ENCODE measurements at places on chromosomes 4 and X. TPM values are rescaled to one million over a fixed set of nuclear protein-coding genes. Genes with fewer than 3 reads are reported as not detected.

GRCh38 chr4:165293927-165294649 lies 33.4 kb upstream of the MSMO1 start:
- DNase-seq, result no peak

- no peak for DNase-seq
Observed at GRCh38 chr4:20572976-20573375, 127.3 kb upstream of the PACRGL start.

GRCh38 chr4:172900900-172901299 lies 267.7 kb upstream of the GALNT7 start:
- no peak for DNase-seq

- DNase-seq, result no peak
Observed at GRCh38 chr4:183157215-183157614, 58.2 kb downstream of the WWC2 start.

- no peak for DNase-seq
Observed at GRCh38 chr4:1026115-1026514, 14.7 kb downstream of the FGFRL1 start.

DNA sequence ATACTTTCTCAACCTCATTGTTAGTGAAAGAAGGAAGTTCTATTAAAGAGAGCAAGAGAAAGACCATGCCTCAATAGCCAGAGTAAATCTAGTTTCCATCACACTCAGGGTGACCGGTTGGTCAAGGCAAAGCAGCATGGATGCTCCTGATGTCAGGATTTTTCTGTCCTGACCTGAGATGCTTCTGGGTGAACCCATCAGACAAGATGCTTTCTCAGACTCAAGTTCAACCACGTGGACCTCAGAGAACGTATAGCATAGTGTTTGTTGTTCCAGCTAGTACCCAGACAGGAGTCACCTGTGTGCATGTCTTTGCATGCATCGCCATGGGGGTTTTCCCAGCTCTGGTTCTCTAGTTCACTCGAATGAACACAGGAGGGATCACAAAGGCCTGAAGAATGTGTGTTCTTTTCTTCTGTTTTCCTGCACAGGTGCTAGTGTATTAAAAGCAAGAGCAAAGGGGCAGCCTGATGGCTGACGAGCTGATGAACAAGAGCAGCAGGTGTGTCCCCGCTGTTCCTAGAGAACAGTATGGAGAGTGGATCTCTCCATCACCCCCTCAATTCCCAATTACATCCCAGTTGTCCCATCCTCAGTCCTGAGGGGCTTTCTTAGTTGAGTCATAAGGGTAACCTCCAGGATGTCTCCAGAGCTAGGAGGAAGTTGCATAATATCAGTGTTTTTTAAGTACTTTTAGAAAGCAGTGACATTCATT lies 110.5 kb upstream of the ENPP6 start:
- no peak for DNase-seq

DNA sequence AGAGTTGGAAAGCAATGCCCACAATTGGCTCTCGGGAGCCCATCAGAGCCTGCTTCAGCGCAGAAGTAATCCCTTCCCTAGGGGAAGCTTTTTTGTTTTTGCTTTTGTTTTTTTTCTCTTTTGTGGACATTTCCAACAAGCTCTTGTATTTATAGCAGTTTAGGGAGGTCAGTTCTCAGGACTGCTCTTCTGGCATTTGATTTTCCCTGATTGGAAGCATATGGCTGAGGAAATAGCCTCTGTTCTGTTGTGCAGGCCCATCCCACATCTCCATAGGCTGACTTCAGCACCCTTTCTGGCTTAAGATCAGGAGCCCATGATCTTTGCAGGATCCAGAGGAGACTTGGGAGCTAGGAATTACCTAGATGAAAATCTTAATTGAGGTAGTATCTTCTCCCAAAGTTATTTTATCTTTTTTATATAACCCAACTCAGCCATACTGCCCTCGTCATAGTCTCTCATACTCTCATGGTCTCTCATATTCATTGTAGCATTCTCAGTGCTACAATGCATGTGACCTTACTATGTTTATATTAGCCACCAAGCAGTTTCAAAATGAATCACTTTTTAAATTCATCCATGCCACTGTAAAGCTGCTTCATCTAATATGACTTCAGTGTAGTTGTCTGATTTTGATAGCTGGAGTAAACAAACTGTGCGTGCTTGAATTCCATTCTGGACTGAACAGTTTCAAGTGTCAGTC lies 16.7 kb downstream of the PAGE4 start:
- peak; percentile 7 for DNase-seq

DNA sequence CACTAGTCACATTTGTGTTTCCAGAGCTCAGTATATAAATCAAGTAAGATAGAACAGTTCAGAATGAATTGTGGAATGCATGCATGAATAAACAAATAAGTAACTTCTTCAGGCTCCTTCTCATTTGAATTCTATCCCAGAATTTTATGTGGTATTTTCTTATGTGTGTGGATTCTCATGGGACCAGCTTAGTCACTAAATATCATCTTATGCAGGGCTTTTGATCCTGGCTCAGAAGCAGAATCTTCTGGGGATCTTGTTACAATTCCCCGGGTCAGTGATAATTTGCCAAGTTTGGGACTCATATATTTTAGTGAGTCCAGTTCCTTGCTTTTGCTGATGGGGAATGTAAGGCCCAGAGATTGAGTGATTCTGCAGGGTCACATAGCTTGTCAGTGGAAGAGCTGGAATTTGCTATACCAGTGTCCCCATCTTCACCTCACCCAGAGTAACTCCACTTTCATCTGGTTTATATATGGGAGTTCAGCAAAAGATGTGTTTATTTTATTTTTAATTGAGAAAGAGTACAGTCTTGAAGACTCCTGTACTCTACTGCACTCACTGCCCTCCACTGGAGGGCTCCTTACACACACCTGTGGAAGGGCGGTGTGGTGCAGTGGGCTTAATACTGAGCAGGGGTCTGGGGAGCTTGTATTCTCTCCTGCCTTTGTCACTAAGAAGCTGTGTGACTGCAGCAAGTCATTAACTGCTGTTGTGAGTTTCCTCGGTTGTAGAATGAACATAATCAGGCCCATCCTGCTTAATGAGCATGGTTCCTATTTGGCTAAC lies 198.2 kb upstream of the CXorf66 start:
- no peak for DNase-seq

- peak; percentile 82 for DNase-seq
Observed at GRCh38 chr4:110622841-110623717, at the start of gene PITX2. Gene PITX2, minus strand, starts transcription at chr4:110623077. Its CDS starts 617 bp downstream, at chr4:110622460.

- DNase-seq, result peak; percentile 11
Observed at GRCh38 chrX:101708163-101708562, 48.5 kb upstream of the ARMCX2 start.

DNA sequence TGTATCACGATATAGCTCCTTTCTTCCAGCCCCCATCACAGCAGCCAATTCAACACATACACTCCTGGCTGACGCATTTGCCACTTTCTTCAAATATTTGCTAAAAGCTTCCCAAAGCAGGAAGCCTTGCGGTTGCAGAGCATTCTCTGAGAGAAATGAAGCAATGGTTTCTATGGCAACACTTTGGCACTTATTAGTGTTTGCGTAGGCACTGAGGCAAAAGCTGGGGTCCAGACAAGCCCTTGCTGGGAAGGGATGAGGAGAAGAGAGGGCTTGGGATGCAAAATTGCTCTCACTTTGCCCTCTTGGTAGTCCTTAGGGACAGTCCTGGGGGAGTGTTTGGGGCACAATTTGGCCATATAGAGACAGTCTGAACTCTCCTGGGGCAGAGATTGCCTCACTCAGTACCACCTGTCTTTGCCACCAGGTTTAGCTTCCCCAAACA lies 55.0 kb upstream of the PAK3 start:
- DNase-seq, result no peak

DNA sequence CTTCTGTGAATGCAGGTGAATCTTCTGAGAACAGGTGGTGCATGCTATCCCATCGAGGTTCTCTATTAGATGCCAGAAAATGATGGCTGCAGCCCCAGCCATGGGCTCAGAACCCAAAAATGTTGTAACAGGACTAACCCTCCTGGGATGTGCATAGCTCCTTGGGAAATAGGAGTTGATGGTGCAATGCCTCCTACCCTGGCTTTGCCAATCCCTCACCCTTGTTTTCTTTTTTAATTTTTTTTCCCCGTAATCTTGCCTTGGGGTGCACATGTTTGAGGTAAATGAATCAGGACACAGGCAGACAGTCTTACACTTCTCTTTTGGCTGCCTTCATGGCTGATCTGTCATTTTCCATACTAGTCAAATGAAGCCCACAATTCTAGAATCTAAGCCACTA lies 96.6 kb downstream of the KIT start:
- DNase-seq, result no peak

DNA sequence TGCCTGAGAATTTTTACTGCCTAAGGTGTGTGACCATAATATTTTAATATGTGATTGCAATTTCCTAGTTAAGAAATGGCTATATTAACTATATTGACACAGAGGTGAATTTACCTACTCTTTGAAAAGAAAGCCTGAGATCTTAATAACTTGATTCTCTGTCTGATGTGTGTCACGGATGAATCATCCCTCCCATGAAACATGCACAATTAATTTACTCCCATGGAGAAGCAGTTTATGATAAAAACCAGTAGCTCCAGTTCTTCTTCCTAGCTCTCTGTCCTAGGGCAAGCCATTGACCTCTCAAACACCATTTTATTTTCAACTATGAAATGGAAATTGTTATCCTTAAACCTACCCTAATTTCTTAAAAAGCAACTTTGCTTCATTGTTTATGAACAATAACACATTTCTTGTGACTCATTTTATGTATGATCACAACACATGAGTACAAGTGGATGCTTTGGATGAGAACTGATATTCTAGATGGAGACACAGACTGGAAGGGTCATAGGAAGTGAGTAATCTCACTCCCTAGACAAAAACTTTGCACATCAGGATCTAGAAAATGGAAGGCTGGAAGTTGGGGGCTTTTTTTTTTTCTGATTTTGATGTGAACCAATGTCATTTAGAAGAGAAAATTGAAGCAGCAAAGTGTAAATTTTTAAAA lies 438.3 kb downstream of the GPAT3 start:
- DNase-seq, result no peak

DNA sequence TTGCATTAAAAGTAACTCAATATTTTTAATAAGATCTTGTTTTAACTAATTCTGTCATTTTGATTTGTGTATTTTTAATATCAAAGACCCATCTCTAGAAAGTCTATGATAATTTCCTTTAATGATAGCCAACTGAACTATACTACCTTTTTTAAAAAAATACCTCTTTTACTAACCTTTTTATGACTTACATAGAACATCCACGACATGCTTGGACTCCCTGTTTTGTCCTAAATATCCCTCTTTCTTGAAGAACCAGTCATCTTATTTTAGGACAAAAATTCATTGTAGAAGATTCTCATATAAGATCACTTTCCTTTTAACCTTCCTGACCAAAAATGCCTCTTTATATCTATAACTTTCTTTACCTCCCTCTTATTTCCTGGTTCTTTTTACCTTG lies 76.8 kb upstream of the GC start:
- no peak for DNase-seq

- DNase-seq, result peak; percentile 71
Observed at GRCh38 chr4:107824350-107825071, at the start of gene SGMS2. Gene SGMS2, plus strand, starts transcription at chr4:107824932. Its CDS starts 70,622 bp downstream, at chr4:107895554.

GRCh38 chrX:30153881-30154260 lies 61.5 kb upstream of the MAGEB2 start:
- DNase-seq, result no peak

DNA sequence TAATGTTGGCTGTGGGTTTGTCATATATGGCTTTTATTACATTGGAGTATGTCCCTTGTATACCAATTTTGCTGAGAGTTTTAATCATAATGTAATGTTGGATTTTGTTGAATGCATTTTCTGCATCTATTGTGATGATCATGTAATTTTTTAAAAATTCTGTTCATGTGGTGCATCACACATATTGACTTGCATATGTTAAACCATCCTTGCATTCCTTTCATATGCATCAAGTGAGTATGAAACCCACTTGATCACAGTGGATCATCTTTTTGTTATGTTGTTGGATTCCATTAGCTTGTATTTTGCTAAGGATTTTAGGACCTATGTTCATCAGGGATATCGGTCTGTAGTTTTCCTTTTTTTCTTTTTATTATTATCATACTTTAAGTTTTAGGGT lies 12.1 kb downstream of the HEPH start:
- DNase-seq, result no peak

- DNase-seq, result peak; percentile 37
Observed at GRCh38 chr4:86496094-86497080, 97.7 kb upstream of the PTPN13 start.

DNA sequence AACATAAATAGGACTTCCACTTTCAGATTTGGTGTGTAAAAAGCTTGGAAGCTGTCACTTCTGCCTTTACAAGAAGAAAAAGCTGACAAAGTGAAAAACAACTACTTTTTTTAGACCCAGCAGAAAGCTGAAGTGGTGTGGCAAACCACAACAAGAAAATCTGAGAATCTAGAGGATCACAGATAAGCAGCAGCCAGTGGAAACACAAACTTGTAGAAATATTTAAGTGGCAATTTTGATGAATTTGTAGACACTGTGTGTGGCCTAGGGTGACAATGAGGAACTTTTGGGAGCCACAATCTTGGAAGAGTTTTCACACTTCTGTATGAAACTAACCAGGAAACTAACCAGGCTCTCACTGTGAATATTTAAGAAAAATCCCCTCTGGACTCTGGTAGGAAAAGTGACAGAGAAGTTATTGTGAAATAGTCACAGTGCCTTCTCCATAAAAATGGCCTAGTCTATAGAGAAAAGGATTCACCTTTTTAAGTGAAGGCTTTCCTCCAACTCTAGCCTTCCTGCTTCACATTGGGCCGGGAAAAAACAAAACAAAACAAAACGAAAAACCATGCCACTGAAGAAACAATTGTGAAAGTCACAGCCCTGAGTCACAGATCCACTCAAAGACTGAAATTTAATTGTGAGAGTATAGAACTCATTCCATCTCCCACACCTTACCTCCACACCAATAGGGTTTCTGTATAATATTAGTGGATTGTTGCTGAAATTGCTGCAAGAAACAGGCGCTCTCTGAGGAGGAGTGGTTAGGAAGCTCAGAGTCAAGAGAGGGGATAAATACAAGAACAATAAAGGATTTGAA lies 26.7 kb upstream of the GUCY1A1 start:
- no peak for DNase-seq

GRCh38 chr4:16692046-16692445 lies 206.4 kb downstream of the LDB2 start:
- no peak for DNase-seq

GRCh38 chrX:119659522-119659921 lies 33.4 kb downstream of the SEPTIN6 start:
- no peak for DNase-seq

- no peak for DNase-seq
Observed at GRCh38 chr4:145580906-145581305, 38.3 kb upstream of the MMAA start.

- DNase-seq, result no peak
Observed at GRCh38 chr4:105120626-105121025, 26.1 kb upstream of the TET2 start.

GRCh38 chrX:24259544-24260240 lies 54.2 kb downstream of the SUPT20HL2 start:
- DNase-seq, result peak; percentile 67

- DNase-seq, result no peak
Observed at GRCh38 chr4:156931267-156931666, 40.3 kb downstream of the PDGFC start.

RBMXL3 gene
- not detected for polyA plus RNA-seq

HS3ST1 gene
- polyA plus RNA-seq, result 0.27 TPM

IL9R gene
- polyA plus RNA-seq, result not detected

F9 gene
- not detected for polyA plus RNA-seq

MAGEE1 gene
- 3.6 TPM for polyA plus RNA-seq

DMD gene
- 60.6 TPM for polyA plus RNA-seq

TIGD4 gene
- 5.4 TPM for polyA plus RNA-seq

FAM9C gene
- polyA plus RNA-seq, result 0.24 TPM

CXorf49B gene
- not detected for polyA plus RNA-seq
